Tibial nerve (tissue), 4 donors: ENCODE measurements at places on chromosomes 6 and 20. TPM values are rescaled to one million over a fixed set of nuclear protein-coding genes. Genes with fewer than 3 reads are reported as not detected.

DNA sequence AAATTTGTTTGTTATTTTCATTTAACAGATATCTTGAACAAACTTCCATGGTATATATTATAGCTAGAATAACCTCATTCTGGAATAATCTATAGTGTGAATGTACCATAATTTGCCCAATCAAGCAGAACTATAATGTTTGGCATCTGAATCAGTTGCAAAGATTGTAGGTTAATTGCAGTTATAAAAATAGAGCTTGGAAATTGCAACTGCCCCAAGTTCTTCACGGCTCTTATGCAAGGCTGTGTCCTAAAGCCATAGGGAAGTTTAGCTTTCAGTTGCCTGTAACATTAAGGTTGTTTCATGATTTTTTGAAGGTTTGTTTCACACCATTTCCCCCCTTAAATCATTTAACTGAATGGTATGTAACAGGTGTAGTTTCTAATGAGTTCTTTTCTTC, 19.4 kb downstream of the NQO2 start:
- no peak for DNase-seq

GRCh38 chr6:134372603-134373281, 54.8 kb upstream of the SGK1 start:
- peak; percentile 43 for DNase-seq

DNA sequence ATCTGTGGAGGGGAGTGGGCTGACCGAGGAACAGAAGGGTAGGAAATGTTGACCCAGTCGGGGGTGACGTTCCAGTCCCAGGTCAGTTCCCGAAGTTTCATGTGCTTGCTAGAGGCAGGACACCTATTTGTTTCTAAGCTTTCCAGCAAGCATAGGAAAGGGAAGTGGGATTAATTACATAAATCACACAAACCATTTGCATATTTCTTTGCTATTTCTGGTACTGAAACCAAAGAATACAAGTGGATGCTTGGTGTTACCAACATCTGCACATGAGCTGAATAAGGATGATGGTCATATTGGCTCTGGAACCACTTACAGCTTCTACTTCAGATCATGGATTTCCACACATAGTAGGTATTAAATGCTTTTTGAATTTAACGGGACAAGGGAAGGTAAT, 546.5 kb downstream of the PRKN start:
- no peak for DNase-seq

DNA sequence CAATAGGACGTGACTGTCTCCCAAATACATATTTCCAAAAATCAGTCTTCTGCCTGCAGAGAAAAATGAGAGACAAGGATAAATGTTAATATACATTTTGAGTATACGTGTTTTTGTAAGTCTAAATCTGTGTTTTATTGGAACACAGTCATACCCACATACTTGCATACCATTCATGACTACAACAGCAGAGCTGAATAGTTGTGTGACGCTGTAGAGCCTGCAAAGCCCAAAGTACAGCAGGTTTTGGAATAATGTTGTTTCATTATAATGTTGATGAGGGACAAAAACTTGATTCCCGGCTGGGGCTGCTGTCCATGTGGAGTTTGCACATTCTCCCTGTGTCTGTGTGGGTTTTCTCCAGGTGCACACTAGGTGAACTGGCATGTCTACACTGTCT, 23.8 kb upstream of the FBXO9 start:
- DNase-seq, result no peak

DNA sequence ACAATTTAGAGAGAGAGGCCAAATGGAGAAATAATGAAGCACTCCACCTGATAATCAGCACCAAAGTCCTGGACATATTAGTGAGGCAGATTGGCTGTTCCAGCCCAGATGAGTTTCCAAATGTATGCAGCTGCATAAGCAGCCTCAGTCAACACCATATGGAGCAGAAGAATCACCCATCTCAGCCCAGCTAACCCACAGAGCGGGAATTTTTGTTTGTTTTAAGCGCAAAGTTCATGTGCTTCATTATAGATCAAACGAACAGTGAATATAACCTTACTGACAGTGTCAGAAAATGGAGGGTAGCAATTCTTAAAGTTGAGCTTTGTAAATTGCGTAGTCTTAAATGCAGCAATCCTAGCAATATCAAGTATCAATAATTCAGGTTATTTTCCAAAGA, 234.0 kb upstream of the CEP162 start:
- DNase-seq, result no peak

DNA sequence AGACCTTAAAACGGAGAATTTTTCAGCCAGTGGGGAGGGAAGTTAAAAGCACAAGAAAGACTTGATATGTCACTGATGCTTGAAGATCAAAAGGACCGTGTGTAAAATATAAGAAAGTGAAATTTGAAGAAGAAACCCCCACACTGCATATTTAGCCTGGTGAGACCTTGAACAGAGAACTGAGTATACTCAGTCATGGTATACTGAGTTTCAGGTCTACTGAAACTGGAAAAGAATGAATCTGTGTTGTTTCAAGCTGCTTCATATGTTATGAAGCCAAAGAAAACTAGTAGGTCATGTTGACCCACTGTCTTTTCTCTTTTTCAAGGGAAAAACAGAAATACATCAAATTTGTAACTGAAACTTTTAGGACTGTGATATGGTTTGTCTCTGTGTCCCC, 443.8 kb upstream of the GJE1 start:
- DNase-seq, result no peak

DNA sequence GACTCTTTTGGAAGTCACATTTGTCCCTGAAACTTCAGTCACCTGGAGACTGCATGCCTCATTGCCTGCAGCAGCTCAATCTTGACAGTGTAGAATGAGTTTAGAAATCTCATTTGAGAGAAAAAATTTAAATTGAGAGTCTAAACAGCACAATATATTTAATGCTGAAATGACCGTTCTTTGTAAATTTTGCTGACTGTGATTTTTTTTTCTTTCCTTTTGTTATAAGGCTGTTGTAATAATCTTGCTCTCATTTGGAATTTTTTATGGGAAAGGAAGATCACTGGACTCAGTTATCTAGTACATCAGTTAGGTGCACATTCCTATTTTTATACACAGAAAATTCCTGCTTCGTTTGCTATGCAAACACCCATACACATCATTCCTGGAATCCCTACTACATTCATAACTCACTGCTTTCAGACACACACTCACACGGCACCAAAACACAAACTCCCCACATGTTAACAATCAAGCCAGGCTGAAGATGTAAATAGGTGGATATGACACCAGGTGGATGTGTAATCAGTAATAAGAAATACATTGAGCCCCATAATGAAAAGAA, 43.8 kb downstream of the PTCHD4 start:
- no peak for DNase-seq

DNA sequence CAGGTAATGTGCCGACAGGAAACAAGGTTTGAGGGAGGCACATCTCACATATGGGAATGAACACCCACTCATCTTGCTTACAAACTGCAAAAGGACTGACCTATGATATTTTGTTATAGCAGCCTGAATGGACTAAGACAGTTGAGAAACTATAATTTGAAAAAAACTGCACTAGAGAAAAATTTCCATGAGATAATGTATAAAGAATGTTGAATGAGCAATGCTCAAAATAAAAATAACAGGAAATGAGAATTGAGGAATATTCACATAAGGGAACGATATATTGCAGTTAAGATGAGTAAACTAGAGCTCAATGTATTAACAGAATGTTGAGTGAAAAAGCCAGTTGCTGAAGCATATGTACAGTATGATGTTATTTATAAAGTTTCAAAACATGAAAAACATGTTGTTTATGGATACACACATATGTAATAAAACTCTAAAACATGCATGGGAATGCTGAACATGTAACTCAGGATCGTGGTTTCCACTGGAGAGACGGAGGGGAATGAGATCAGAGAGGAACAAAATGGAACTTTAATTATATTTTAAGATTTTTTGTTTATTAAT, 6.3 kb upstream of the TBC1D22B start:
- DNase-seq, result no peak

- DNase-seq, result no peak
These were observed 700.0 kb downstream of the RFPL4B start for GRCh38 chr6:113047148-113047547.

GRCh38 chr6:170221052-170221752, 69.7 kb downstream of the DLL1 start:
- DNase-seq, result no peak

Gene NFYA
- total RNA-seq, result 32.7 TPM

Gene PHACTR3
- total RNA-seq, result 15.9 TPM

Gene OR12D3
- not detected for total RNA-seq

Gene MAS1
- not detected for total RNA-seq

Gene HSPA1L
- total RNA-seq, result 0.20 TPM
